Hindlimb muscle (tissue), 1 donor: ENCODE measurements at places on chromosomes 7 and 10. TPM values are rescaled to one million over a fixed set of nuclear protein-coding genes. Genes with fewer than 3 reads are reported as not detected.

TET1 gene
- polyA plus RNA-seq, result 10.8 TPM

ABCC2 gene
- 0.75 TPM for polyA plus RNA-seq

CLDN3 gene
- 0.40 TPM for polyA plus RNA-seq

PODXL gene
- polyA plus RNA-seq, result 91.8 TPM

RNF148 gene
- not detected for polyA plus RNA-seq

HABP2 gene
- polyA plus RNA-seq, result 0.10 TPM

PRSS1 gene
- not detected for polyA plus RNA-seq

PRKG1 gene
- 35.5 TPM for polyA plus RNA-seq

GNGT1 gene
- not detected for polyA plus RNA-seq
